Activated naive CD4-positive, alpha-beta T cell treated with Interleukin-2 at 50 U/mL for 16 hours (primary cell): ENCODE measurements at places on chromosomes 5 and 9.

DNA sequence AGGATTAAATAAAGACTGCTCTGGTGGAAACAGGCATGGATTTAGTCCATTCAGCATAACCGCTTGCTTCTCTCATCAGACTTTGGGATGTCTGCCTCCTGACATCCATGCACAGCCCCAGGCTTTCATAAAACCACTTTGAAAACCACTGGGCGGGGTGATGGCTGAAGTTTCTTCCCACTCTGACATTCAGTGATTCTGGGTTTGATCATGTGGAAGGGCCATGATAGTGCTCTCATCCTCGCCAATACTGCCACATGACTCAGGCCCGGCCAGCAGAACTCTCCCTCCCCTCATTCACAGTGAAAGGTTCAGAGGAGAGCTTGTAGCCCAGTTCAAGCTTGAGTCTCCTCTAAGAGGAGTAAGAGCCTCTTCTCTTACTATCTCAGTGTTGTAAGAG is 29.6 kb upstream of the GLRA1 start:
- no peak for DNase-seq

GRCh38 chr9:91157883-91158282 is 203.8 kb downstream of the AUH start:
- no peak for DNase-seq

GRCh38 chr5:171365351-171365750 is 22.3 kb upstream of the NPM1 start:
- DNase-seq: no peak

DNA sequence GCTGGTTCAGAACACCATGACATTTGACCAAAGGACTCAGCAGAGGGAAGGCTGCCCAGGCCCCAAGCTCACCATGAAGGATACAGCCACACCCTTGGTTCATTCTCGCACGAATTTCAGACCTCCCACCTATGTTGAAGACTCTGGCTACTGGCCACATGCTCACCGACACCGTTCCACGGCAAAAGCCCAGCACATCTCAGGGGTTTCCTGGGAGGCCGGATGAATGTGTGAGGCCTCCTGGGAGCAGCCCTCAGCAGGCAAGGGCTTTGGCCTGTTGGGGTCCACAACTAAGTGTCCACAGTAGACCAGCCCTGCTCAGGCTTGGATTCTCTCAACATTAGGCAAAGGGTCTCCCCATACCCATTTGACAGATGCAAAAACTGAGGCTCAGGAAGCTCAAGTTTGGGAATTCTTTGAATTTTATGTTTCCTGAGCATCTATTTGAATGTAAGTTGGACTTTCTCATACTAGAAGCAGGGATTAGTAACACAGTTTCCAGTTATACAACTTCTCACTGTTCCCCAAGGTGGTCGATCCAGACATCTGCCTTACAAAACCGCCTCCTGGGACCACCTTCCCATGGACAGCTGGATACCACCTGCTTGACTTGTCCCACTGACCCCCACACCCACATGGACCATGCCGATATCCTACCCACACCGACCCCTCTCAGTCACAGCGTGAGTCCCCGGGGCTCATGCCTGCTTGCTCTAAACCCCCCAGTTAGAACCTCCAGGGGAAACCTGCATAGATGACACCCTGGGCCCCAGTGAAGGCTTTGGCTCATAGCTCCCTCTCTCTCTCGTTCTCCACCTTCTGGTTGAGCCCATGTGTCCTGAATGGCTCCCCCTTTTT is 27.9 kb downstream of the CCT5 start:
- DNase-seq: no peak

DNA sequence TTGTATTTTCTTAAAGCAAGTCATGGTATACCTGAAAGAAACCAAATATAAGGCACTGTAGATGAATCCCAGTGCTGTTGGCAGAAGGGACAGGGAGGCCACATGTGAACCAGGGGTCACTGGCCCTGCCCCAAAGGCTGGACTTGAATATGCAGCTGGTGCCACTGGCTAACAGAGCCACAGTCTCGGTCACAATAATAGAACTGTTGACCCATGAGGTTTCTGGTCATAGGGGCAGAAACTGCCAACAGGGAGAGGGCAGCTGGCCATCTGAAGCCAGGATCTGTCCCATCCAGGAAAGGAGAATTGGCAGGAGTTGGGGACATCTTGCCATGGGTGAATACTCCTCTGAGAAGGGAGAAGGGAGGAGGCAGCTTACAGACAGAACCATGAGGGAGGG is 31.9 kb downstream of the PALM2AKAP2 start:
- DNase-seq: no peak

DNA sequence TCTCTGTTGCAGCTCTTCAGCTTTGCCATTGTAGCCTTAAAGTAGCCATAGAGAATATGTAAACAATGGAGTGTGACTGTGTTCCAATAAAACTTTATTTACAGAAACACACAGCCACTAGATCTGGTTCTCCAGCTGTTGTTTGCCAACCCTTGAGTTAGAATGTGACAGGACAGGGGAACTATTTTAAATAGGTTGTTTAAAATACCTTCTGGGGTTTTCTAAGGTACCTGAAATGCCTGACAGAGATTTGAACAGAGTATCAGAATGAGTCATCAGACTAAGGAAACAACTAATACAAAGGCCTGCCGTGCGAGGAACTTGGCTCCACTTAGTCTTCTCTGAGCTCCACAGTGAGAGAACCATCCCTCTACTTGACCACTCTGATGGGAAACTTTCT is 85.4 kb downstream of the HSD17B4 start:
- no peak for DNase-seq

DNA sequence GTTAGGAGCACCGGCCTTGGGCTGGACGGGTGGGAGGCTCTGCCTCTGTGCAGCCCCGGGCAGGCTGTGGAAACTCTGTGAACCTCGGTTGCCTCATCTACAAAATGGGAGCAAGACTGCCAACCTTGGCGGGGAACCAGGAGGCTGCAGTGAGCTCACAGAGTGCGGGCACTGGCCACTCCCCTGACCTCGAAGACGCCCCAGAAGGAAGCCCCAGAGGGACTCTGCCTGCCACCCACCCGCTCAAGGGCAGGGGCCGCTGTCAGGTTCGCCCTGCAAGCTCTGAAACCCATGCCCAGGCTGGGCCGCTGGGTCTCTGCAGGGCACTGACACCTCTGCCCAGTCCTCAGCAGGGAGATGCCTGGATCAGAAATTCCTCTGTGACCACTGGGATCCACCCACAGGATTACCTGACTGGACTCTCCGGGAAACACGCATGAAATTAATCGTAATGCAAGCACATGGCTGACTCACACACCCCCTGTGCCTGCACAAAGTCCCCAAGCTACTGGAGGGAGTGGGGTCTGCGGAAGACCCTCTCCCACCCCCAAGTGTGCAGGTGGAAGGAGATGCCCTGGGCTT is 7.4 kb downstream of the CCDC187 start:
- no peak for DNase-seq

DNA sequence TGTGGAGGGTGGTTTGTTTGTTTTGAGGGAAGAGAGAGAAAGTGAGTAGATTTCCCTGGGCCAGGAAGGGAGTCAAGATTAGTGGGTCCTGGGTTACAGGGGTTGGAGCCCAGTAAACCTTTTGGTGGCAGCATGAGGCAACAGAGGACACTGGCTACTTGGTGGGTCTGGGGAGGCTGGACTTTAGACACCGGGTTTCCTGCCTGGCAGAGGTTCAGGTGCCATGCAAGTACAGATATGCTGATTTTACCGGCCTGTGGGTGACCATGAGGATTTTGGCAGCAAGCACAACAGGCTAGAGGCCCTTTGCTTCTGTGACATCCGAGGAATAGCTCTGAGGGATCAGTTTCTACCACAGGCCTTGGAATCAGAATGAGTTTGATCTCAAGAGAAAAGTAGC is 18.9 kb downstream of the MAST4 start:
- DNase-seq: no peak

- DNase-seq: no peak
Observed at GRCh38 chr9:8486095-8486494, 686.5 kb upstream of the DMAC1 start.

- no peak for DNase-seq
Observed at GRCh38 chr9:12846035-12846434, 71.2 kb downstream of the LURAP1L start.

- peak; percentile 14 for DNase-seq
Observed at GRCh38 chr9:89309608-89310474, 1.2 kb upstream of the CKS2 start.

GRCh38 chr5:1895739-1896420 is 13.2 kb upstream of the IRX4 start:
- no peak for DNase-seq

DNA sequence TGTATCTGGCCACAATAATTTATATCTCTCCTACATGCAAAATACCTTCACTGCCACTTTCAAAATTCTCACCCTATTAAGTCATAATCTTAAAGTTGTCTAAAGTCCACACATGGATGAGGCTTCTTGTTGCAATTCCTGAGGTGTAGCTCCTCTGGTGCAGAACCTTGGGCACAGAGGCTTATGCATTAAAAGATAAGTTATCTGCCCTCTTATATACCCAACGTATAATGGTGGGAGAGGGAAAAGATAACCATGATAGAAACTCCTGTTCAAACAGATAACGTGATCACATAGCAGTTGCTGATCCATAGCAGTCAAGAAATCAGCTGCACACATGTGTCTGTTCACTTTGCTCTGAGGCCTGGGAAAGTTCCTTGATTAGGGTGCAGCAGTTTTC is 1767.0 kb downstream of the MAT2B start:
- DNase-seq: no peak

DNA sequence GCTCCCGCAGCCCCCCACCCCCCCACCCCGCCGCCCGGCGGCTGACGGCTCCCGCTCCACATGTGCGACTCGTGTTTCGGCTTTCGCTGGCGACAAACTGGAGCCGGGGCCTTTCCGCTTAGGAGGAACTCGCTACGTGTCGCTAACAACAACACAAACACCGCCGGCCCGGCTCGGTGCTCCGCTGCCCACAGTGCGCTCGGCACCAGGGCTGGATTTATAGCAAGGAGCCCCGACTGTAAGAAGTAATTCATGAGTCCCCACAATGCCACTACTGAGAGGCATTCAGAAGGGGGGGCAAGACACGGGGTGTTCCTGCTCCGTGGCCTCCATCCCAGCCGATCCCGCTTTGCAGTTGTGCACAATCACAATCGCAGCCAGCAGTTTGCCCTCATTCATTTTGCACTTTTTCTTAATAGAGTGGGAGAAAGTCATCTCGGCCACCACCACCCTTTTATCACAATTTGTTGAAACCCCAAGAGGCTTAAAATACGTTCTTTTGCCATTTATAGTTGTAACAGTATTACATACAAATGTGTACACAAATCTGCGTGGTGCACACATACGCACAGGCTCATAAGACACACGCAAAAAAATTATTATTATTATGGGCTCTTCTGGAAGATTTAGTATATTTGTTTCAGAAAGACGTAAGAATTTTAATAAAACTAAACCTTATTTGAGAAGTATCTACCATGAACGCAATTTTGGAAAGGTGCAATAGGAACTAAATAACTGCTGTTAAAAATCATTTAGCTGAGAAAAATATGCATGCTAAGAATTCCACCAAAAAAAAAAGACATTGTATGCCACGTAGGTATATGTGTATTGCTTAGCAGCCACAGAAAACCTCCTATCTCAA is 48.1 kb downstream of the EBF1 start:
- DNase-seq: no peak

DNA sequence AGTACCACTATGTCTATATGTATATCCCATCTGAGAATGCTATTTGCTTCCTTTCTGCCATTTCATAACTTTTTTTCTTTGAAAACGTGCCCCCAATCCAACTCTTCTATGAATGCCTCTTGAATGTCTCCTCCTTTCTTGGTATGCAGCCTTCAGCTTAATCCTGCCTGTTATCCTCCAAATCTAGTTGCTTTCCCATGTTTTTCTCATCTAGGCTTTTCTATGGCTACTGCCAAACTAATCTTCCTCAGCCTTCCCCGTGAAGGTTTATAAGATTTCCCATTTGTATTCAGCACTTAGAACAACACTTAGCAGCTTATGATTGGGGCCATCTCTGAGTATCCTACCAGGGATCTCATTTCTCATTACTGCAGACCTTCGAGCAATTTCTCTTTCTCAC is 2.5 kb downstream of the TGFBR1 start:
- DNase-seq: no peak

DNA sequence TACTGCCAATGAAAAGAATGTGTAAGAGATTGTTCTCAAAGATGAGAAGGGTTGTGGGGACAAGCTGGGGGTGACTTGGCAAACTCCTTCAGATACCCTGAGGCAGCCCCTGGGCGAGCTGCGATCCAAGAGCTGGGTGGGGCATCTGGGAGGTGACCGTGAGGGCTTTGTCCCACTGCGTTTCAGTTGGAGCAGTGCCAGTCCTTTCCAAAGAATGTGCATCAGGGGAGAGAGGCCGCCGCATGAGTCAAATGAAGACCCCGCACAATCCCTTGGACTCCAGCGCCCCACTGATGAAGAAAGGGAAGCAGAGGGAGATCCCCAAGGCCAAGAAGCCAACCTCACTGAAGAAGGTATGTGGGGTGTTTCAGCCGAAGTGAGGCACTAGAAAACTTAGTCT is 28.4 kb downstream of the SECISBP2 start:
- no peak for DNase-seq

- DNase-seq: no peak
Observed at GRCh38 chr9:133306242-133307204, 29.5 kb downstream of the SURF6 start.

GRCh38 chr5:153632748-153633290 is 142.3 kb downstream of the GRIA1 start:
- DNase-seq: no peak

- DNase-seq: no peak
Observed at GRCh38 chr5:88644676-88645075, 238.3 kb downstream of the MEF2C start.

- DNase-seq: peak; percentile 16
Observed at GRCh38 chr5:56710826-56711590, 104.3 kb upstream of the MAP3K1 start.

DNA sequence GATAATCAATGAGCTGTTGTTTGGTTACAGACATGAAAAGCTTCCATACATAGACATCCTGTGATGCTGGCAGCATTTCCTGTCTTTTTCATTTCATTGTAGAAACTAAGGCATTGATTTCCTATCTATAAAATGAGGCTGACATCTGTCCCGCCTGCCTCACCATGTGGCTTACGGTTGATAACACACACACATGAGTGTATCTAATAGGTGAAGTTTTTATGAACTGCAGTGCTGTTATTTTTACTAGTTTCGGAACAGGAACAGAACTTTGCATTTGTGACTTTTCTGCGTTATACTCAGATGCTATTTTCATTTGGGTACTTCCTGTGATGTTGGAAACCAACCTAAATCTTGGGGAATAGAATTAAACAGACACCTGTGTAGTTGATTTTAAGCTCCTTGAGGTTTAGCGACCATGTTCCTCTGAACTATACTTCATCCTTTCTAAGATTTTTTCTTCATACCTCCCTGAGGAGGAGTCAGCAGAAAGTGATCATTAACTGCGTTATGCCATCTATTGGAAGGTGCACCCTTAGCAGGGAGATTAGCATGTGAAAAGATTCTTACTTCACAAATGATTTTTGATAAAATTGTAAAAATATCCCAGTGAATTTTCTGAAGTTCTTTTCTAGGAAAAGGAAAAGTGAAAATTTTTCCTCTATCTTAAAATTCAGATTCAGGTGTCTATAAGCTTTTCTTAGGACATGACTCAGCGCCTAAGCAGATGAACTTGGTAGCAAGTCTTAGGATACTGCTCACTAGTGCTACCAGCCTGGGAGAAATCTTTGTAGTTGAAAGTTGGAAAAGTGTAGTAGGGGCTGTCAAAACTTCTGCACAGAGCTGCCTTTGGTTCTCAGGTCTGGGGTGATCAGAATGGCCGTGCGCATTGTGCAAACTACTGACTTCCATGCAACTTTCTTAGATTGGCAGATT is 134.5 kb downstream of the TRIO start:
- DNase-seq: no peak

- no peak for DNase-seq
Observed at GRCh38 chr9:100595391-100596199, 17.7 kb downstream of the CAVIN4 start.

GRCh38 chr9:105007143-105007542 is 79.2 kb upstream of the ABCA1 start:
- no peak for DNase-seq
